Stimulated activated CD4-positive, alpha-beta T cell treated with anti-CD3 and anti-CD28 coated beads, Interleukin-1b, Interleukin-23, amount 100 ng/mL, for 1 hour (primary cell): ENCODE measurements at places on chromosomes 16 and 17.
A peak's percentile ranks its signal among the peaks of the same experiment; 100 is the strongest.

DNA sequence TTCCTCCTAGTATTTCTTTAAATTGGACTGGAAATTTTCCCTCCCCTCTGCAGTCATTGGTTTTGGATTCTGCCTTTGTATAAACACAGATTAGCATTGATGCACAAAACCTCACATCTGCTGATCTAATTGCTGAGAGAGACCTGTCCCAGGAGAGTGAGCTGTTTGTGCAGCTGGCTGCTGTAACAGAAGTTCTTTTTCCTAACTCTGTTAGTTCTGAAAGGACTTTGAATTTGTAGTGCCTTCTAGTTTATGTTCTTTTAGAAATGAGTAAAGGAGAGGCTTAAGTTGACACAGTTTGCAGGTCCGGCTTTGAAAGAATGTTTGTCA is 45.2 kb upstream of the KPNB1 start:
- DNase-seq: no peak

DNA sequence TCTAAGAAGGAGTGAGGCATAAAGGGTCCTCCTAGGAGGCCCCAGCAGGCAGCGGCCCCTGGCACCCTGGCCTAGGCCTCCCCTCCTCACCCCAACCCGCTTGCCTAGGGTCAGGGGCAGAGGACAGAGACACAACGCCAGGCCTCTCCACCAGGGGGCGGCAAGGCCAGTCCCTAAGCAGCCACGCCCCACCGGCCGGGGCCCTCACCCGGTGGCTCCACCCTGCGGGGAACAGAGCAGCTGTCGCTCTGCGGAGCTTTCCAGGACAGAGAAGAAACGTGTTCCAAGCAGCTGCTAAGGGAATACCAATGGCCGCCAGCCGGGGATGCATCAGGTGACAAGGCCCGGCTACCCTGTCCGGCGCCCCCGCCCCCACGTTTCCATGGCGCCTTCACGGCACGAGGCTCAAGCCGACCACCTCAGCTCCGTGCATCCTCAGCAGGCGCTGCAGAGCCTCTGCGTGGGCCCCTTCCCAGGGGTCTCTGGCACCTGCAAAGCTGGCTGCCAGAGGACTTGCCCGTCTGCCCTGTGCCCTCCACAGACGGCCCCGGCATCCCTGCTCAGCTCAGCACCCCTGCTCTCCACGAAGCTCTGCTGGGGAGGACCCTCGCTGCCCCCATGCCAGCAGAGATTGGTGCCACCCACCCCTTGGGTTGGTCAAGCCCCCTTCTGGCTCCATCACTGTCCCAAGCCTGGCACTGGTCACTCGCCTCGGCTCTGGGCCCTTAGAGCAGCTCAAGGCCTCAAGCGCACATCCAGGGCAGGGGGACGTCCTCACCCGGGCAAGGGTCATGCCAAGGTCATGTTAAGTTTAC is 5.6 kb downstream of the ZNF598 start:
- DNase-seq: peak; percentile 69

GRCh38 chr16:26050472-26050871 is 358.7 kb downstream of the HS3ST4 start:
- DNase-seq: no peak

DNA sequence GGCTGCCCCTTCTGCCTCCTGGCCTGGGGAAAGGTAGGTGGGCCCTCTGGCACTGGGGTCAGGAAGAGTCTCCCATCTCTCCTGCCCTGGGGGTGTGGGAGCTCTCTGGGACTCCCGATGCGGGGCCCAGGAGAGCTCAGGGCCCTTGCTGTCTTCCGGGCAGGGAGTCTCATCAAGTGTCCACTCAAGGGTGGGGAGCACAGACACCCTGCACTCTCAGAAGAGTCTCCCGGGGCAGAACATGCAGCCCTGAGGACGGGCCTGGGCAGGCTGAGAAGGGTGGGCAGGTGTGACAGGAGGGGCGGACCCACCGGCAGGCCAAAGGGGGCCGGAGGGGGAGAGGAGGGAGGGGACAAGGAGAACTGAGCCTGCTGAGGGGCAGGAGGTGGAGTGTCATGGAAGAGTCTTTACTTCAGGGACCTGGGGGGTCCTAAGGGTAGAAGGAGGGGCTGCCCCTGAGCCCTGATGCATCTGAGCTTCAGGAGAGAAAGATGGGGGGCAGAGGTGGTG is 8.4 kb upstream of the PKMYT1 start:
- DNase-seq: no peak

DNA sequence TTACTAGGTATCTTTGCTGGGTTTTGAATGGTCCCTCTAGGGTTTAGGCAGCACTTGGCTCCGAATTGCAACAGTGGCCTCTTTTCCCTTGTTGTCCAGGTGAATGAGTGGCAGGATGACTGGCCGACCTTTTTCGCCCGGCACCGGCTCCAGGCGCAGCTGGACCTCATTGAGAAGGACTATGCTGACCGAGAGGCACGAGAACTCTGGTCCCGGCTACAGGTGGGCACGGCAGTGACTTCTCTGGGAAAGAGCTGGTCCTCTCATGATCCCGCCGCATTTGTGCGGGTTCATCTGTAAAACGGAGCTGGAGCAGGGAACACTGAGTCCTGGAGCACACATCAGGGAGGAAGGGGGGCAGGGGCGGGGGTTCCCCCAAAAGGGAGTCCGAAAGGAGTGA is 3.1 kb upstream of the TBCD start:
- no peak for DNase-seq
